ENCODE measurements at places on chromosomes 5 and 9.

DNA sequence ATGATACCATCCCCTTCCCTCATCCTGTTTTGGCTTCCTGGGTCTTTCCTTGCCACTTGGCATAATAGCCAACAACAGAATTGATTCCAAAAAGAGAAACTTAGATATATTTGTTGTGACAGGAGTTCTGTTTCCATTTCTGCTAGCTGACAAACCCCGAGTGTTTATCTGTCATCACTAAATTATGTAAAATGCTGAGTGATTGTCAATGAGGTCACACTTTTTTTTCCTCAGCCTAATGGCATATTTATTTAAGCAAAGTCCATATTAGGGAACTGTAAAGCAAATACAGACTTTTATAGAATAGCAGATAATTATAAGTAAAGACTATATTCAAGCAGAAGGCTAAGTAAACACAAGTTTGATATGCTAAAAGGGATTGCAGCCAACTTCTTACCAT is 64.0 kb downstream of the RGS7BP start:
- DNase-seq, result no peak

DNA sequence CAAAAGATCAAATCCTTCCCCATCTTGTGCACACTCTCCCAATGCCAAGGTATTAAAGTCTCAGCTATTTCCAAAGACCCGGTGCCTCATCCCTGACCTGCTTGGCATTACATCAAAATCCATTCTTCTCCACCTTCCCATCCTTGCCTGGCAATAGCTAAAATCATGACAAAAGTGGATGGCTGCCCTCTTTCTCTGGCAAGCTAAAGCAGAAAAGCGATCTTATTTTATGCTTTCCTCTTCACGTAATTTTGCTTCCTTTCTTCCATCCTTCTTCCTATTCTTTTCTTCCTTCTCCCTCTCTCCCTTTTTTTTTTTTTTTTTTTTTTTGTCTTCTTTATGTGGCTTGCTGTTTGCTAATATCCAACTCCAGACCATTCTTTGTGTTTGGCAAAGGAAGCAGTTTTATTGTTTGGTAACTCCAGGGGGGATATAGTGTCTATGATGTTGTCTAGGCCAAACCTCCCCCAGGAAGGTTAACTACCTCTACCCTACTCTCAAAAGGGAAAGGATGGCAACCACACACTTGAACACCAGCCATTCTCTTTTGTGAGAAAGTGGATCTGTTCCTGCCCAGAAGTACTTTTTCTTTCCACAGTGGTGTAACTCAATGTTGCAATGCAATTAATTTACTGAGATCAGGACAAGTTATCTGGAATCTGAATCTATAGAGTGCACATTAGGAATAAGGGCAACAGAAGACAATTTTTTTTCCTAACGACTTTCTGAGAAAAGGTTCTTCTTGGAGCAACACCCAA is 120.9 kb upstream of the TMEM161B start:
- DNase-seq, result no peak

DNA sequence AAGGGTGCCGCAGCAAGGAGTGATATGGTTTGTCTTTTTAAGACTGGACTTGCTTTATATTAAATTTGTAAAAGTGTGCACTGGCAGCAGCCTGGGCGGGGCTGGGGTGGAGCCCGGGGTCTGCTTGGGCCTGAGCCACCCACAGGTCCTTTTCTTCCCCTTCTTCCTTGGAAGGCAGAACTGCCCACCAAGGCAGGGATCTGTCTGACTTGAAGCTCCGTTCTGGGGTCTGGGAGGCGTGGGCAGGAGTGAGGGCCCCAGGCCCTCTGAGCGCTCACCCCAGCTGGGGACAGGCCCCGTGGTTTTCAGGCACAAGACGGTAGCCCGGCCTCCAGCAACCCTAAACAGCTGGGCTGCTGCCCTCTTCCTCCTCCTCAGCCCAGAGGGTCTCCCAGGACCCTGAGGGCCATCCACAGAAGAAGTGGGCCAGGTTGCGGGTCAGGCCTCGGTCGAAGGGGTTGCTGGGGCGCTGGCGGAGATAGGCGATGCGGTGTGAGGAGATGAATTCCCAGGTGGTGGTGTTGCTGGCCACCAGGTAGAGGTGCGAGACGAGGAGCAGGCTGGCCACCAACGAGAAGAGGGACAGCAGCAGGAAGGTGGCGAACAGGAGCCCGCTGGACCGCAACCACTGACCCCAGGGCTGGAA is 3.0 kb downstream of the ZDHHC12 start:
- no peak for DNase-seq

- no peak for DNase-seq
Observed at GRCh38 chr5:3309538-3309937, 286.1 kb upstream of the IRX1 start.
